Islet precursor cell (in vitro differentiated cells): ENCODE measurements at places on chromosomes 7 and 10.

GRCh38 chr7:13312307-13312706, 624.9 kb downstream of the ARL4A start:
- no peak for DNase-seq

GRCh38 chr7:100641860-100642533, 645 bp upstream of the TFR2 start:
- DNase-seq = no peak

- no peak for DNase-seq
Observed at GRCh38 chr10:12806228-12807095, 195.1 kb downstream of the CCDC3 start.

DNA sequence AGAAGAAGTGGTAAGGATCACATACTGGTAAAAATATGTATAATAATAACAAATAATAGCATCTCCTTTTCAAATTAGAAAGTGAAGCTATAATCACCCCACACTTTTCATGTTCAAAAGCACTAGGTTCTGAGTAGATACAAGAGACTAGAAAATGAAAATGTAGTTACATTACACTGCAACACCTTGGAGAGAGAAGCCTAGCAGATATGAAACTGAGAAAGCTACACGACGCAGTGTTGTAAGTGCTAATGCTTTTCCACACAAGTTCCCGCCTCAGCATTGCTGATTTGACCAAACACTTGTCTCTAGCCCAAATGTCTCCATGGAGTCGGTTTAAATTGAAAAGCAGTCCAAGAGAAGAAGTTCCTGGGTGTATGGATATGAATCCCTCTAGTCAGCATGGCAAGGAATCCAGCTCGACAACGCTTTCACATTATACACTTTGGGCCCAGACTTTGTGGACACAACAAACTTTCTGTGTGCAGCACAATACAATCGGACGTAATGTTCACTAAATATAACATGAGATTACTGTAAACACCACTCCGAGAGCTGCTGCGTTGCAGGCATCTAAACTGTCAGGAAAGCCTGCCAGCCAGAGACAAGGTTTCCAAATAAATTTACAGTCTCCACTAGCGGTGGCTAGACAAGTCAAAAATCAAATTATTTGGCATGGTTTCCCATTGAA, 1.7 kb downstream of the PDE1C start:
- DNase-seq = no peak

DNA sequence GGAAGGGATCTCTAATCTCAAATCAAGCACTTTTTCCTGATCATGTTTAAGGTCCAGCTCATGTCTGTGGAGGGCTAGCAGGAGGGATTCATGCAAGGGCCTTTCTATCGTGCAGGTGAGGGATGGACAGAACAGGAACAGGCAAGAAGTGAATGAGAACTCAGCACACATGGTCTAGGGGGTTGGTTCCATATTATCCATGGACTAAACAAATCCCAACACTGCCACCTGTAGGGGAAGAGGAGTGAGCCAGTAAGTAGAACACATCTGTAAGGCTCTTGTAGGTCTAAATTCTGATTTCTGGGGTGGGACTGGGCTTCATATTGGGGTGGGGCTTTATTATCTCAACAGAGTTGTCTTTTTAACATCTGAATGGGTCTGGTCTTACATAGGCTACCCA, 138.0 kb upstream of the TARP start:
- no peak for DNase-seq

GRCh38 chr10:14294347-14295059, 36.2 kb downstream of the FRMD4A start:
- DNase-seq = no peak

DNA sequence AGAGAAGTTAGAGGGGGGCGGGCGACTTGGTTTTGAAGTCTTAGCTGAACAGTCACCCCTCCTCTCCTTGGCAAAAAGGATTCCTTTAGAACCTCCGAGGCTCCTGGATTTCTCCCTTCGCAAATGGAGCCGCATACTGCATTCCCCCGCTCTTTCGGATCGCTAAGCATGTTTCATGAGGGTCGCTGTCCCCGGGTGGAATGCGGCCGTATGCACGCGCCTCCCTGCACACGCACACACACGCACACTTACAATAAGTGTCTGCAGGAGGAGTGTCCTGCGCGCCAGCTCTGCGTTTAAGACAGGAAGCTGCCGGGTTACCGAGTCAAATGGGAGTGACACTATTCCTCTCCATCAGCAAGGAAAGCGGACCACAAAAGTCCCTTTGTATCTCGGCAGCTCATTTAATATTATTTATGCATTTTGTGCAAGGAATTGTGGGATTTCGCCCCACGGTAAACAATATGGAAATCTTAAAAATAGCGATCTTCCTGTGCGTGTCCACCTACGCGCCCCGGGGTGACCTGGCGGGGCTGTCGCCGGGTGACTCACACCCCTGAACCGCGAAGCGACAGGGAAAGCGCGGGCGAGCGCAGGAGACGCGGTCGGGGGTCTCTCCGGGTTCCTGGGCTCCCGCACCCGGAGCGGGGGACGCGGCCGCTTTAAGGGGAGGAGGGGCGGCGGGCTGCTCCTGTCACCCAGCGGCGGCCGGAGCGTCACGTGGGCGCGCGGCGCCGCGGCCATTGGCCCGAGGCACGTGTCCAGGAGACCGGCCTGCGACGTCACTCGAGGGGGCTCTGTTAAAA, 988 bp upstream of the EN2 start:
- DNase-seq = peak; percentile 78

- no peak for DNase-seq
Observed at GRCh38 chr7:111517549-111517951, 44.7 kb downstream of the IMMP2L start.

GRCh38 chr7:16702441-16702840, 51.1 kb upstream of the TSPAN13 start:
- DNase-seq = no peak

- DNase-seq = no peak
Observed at GRCh38 chr7:114662002-114662677, 247.5 kb downstream of the FOXP2 start.

GRCh38 chr10:110149259-110149658, 58.1 kb upstream of the MXI1 start:
- DNase-seq = no peak

- peak; percentile 2 for DNase-seq
Observed at GRCh38 chr7:159078193-159078910, 66.3 kb downstream of the VIPR2 start.

DNA sequence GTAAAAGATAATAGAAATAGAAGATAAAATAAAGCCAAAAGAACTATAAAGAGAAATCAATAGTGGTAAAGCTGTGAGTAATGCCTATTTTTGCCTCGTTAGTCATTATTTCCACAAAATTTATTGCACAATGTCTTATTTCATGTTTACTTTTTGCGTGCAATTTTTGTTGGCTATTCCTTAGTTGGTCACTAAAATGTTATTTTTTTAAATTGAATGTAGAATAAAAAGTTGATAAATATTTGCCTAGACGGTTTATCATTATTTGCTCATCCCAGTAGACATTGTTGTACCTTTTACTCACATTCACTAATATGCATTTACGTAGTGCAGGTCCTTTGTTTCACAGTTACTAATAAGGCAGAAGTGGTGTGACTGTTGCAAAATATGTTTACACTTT, 227.8 kb upstream of the BMPER start:
- no peak for DNase-seq

GRCh38 chr7:35015346-35015859, 21.9 kb downstream of the DPY19L1 start:
- no peak for DNase-seq

DNA sequence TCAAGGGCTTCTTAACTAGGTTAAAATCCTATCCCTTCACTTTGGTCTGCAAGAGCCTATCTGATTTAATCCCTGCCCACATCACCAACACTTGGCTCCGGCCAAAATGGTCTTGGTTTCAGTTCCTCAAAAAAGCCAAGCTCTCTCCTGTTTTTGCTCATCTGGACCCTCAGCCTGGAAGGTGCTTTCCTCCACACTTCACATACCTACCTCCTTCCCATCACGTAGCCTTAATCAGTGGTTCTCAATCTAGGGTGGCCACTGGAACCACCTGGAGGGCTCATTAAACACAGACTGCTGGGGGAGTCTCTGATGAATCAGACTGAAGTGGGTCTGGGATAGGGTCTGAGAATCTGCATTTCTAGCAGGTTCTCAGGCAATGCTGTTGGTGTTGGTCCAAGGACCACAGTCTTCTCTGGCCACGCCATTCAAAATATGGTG, 227.0 kb upstream of the AOAH start:
- no peak for DNase-seq

GRCh38 chr10:36185097-36185496, 543.0 kb upstream of the FZD8 start:
- DNase-seq = no peak

DNA sequence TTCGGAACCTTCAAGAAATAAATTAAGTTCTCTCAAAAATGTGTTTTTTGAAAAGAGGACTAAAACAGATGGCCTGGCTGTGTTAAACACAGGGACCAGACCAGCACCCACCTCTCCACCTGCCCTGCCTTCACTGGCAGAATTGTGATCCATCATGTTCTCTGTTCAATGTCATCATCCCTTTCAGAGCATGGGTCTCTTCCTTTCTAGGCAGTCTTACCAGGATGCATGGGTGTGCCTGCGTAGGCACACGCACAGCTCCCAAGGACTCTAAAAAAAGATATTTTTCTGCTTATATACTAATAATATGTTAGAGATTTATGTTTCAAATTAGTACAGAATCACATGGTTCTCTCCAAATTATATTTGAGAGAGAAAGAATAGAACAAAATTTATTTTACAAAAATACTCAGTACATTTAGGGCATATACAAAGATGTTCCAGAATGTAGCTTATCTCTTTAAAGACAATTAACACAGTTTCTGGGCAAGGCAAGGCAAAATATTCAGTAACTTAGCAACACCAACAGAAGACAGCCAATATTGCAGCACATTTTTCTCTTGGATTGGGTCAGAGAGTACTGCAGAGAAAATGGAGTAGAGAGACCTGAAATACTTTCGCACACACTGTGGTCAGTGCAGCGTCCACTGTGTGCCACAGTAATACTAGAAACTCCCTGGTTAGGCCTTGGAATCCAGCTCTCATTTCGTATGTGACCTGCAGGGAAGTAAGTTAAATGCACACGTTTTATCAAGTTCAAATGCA, 52.8 kb downstream of the EGFR start:
- DNase-seq = no peak

DNA sequence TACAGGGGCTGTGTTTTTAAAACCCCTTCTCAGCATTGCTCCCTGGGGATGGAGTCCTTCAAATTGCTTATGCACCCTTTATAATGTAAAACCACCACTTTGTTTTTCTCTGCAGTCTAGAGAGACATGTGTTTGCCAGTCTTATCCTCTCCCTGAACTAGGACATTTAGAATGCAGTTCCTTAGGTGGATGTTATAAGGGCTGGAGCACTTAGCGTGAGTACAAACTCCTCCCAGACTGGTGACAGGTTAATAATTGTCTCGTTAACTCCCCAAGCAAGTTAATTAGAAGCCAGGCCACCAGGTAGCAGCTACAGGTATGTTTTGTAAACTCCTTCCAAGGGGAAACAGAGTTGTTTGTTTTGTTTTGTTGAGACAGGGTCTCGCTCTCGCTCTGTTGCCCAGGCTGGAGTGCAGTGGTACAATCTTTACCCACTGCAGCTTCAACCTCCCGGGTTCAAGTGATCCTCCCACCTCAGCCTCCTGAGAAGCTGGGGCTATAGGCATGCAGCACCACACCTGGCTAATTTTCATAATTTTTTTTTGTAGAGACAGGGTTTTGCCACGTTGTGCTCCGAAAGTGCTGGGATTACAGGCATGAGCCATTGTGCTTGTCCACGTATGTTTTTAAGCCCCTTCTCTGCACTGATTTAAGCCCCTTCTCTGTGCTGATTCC, 100.2 kb downstream of the FAM107B start:
- no peak for DNase-seq

- DNase-seq = no peak
Observed at GRCh38 chr10:88980800-88981199, 9.8 kb upstream of the FAS start.

- peak; percentile 96 for DNase-seq
Observed at GRCh38 chr7:143248761-143249354, 14.4 kb upstream of the GSTK1 start.

DNA sequence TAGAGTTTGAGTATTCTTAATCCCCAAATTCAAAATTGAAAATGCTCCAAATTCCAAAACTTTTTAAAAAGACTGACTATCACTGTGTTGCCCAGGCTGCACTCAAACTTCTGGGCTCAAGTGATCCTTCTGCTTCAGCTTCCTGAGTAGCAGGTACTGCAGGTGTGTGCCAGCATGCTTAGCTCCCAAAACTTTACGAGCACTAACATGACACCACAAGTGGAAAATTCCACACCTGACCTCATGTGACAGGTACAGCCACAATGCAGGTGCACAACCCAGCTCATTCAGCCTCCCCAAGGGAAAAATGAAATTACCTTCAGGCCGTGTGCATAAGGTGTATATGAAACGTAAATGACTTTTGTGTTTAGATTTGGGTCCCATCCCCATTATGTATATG, 16.5 kb downstream of the CDC123 start:
- no peak for DNase-seq

GRCh38 chr7:24245362-24245761, 38.6 kb upstream of the NPY start:
- no peak for DNase-seq

- no peak for DNase-seq
Observed at GRCh38 chr10:86723009-86723408, 33.4 kb upstream of the BMPR1A start.

- no peak for DNase-seq
Observed at GRCh38 chr7:108136191-108136688, 6.1 kb upstream of the LAMB4 start.

- DNase-seq = no peak
Observed at GRCh38 chr7:90828601-90829000, 232.5 kb downstream of the CDK14 start.

DNA sequence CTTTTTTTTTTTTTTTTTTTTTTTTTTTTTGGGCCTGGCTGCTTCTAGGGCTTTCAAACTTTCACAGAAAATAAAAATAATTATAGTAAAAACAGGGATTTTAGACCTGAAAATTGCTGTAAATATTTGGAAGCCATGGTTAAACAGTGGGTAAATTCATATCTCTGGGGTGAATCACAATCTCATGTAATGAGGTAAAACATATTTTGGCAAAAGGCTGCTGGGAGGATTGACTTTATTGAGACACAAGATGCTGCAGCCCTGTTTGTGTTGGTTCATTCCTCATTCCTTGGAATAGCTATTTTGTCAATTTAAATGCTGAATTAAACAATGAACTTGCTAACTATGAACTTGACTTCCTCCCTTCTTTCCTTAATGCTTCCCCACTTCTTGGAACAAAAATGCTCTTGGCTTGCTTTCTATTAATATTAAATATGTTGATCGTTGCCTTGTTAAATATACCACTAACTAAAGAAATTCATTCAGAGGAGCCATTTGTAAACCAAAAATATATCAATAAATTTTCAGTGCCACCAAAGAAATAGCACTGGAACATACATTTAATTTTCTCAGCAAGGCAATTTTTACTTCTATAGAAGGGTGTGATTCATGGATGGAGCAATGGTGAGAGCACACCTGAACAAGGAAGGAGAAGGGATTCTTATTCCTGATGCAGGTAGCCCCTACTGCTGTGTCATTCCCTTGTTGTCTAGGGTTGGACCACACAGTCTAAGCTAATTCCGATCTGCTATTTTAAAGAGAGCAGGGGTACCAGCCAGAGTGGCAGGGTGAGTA, 24.6 kb downstream of the AGK start:
- DNase-seq = no peak
